ENCODE measurements at places on chromosomes 7 and 10.

- no peak for DNase-seq
Observed at GRCh38 chr10:14118953-14119352, 211.8 kb downstream of the FRMD4A start.

GRCh38 chr7:111855842-111856227 lies 293.5 kb upstream of the IMMP2L start:
- DNase-seq: peak; percentile 35

GRCh38 chr7:144834641-144835144 lies 1.2 kb downstream of the TPK1 start:
- peak; percentile 9 for DNase-seq

DNA sequence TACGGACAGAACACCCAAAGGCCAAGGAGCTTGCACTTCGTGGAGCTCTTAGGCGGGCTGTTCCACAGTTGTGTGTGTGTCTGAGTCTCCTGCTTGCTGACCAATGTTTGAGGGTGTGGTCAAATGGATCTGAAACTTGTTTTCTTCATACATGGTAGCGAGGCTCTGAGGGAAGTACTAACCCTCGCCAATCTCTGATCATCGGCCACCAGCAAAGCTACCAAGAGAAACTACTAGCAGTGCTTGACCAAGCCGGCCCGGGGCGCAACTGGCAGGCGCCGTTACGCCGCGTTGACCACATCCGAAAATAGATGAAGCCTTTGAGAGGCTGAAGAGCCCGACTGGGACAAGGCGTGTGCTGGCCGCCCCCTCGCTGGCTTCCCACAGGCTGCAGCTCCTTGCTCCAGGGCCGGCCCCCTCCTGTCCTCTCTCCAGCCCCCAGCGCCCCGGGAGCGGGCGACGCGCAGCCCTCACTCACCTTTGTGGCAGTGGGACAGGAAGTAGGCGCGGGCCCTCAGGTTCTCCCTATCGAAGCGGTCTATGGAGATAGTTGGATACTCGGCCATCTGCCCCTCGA lies 384 bp downstream of the DCLRE1C start:
- DNase-seq: peak; percentile 33

DNA sequence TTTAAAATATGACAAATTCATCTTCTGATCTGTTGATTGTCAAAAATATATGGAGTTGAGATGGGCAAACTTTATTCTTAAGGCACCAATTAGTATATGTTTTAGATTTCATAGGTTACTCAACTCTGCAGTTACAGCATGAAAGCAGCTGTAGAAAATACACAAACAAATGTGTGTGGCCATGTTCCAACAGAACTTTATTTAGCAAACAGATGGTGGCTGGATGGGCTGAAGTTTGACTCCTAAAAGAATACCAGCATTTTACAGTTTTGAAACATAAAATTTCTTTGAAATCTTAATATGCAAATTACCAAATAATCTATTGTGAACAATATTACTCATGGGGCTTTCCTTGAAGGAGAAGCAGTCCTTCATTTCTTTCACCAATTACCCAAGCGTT lies 1206.0 kb upstream of the LRRTM3 start:
- DNase-seq: no peak

DNA sequence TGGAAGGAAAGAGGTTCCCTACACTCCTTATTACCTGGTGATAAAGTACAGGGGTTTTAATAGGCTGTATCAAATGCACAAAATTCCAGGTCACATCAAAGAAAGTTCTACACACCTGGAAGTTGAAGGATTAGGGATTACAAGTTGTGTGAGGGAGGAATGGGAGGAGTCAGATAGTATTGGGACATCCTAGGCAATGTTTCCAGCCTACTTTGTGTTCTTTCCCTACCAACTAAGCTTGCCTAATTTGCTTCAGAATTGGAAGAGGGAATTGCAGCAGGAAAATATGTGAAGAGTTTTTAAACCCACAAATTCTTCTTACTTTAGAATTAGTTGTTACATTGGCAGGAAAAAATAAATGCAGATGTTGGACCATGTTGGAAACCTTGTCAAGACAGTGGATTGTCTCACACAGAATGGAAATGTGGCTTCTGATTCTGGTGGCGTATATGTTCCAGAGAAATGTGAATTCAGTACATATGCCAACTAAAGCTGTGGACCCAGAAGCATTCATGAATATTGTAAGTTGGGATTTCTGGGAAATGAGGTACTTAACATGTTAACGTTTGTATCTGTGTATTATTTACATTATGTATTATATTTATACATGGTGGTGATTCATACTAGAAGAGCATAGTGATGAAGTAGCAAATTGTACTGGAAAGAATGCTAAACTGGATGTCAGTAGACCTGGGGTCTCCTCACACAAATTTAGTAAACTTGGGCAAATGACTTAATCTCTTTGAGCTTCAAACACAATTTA lies at the start of gene LIPM:
TSS of gene LIPM (plus strand) at position 208 of the 763 bp plus-strand sequence. CDS start at position 375, 167 bp downstream.
- DNase-seq: no peak

DNA sequence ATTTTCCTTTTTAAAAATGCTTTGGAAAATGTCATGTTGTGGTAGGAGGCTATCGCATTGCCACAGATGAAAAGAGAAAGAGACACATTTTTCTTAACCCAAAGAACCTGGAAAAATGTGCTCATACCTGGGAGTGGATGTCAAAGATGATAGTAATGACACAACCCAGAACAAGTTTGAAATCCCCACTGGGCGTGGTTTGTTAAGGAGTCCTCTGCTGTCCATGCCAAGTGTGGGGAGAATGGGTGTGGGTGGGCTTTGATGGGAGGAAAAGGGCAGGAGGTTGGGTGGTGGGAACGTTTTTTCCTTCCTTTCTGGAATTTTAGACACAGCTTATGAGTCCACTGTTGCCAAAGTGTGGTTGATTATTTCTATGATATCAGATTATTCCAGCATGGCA lies 10.9 kb downstream of the OPTN start:
- DNase-seq: no peak

DNA sequence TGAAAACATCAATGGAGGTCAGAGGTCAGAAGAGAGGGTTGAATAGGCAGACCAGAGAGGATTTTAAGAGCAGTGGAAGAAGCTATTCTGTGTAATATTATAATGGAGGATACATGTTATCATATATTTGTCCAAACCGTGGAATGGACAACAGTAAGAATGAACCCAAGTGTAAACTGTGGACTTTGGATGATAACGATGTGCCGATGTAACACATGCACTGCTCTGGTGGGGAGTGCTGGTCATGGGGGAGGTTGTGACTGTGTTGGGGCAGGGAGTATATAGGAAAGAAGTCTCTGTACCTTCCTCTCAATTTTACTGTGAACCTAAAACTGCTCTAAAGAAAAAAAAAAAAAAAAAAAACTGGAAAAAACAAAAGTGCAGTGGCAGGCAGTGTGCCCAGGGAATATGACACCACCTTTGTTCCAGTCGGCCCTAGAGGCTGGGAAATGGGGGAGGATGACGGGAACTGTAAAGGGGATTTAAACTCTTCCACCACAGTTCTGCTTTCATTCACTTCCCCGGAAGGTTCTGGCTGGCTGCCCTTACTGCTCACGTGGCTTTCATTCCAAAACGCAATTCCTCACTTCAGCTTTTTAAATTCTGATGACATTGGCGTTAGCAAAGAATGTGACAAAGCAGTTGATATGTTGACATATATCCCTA lies 113.7 kb upstream of the ANKRD1 start:
- DNase-seq: peak; percentile 77

GRCh38 chr7:120207037-120207436 lies 65.9 kb upstream of the KCND2 start:
- no peak for DNase-seq

DNA sequence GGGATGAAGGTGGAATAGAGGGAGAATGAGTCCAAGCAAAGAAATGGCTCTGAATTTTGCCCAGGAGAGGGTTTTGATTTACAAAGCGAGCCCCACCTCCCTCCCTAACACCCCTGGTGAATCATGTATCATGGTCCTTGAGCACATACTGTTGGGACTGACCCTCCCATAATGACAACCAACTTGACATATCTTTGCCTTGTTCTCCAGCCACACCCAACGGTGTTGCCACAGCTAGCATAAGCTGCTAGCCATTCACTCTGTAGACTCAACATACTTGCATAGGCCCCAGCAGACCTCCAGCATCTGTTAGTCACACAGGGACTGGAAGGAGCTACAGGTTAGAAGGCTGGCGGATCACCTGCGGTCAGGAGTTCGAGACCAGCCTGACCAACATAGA lies 538.5 kb downstream of the KCNMA1 start:
- DNase-seq: no peak
